ENCODE measurements at places on chromosomes 5 and 9. TPM values are rescaled to one million over a fixed set of nuclear protein-coding genes. Genes with fewer than 3 reads are reported as not detected.

SPATA31A1 gene
- total RNA-seq = not detected

PCDHGA9 gene
- 2.2 TPM for total RNA-seq

RAB3C gene
- total RNA-seq = 1.1 TPM

IL5 gene
- total RNA-seq = not detected

CDX1 gene
- 299 TPM for total RNA-seq

SPATA31E1 gene
- not detected for total RNA-seq
